ENCODE measurements at places on chromosomes 6 and 20.

DNA sequence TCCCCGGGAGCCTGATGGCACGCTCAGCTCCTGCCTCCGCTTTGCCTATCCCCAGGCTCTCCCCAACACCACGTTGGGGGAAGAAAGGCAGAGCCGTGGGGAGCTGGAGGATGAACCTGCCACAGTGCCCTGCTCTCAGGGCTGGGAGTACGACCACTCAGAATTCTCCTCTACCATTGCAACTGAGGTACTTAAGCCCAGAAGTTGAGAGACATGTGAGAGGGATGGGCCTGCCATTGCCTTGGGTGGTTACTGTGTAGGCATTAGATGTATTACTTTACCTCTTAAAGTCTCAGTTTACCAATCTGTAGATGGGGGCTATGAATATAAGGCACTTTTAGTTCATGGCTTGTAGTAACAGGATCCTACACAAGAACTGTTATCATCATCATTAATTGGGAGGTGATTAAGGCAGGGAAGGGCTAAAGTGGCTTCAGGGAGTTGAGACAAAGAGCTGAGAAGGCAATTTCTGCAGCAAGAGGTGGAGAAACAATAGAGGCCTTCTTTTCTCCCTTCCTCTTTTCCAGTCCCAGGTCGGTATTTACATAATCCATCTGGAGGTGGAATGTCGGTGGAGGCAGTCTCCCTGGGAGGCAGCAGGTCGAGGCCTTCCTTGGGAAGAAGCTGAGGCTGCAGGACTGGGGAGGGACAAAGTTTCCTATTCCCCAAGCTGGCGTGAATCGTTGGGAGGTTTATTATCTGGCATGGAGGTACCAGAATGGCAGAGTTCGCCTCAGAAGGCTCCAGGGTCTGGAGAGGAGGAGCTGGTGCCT lies 691 bp downstream of the SLC22A7 start:
- no peak for DNase-seq

DNA sequence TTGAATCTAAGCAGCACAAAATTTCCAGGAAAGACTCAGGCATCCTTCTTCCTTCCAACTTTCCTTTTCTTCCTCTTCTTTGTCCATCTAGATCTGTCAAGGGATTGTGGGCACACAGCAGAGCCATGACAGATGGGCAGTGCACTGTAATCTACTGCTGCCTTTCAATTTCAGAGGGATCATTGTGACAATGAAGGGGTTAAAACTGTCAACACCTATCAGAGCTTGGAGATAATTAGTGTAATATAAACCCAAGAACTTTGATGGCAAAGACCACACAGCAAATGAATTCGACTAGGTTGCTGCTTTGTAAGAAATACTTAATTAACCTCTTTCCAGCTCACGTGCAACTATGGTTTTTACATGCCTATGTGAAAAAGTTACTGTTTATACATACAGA lies 55.0 kb downstream of the SAMD5 start:
- DNase-seq: no peak

- DNase-seq: no peak
These were observed 1274.9 kb upstream of the GJE1 start for GRCh38 chr6:140857739-140858380.

- no peak for DNase-seq
These were observed 89.2 kb downstream of the TXNDC5 start for GRCh38 chr6:7821426-7821825.

DNA sequence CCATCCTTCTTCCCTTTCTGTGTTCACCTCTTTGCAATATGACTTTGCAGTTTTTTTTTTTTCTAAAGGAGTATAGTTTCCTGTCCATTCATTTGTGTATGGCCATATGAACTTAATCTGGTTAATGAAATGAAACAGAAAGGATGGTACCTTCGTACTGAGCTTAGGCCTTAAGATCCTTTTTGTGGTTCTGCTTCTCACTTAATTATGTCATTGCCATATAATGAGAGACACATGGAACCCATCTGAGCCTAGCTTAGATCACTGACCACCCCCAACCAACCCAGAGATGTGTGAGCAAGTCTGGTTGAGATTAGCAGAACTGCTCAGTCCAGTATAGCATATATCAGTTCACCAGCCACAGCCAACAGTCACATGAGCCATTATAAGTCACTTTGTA lies 1179.6 kb downstream of the HACE1 start:
- no peak for DNase-seq

GRCh38 chr6:141988954-141989705 lies 143.6 kb upstream of the GJE1 start:
- no peak for DNase-seq

DNA sequence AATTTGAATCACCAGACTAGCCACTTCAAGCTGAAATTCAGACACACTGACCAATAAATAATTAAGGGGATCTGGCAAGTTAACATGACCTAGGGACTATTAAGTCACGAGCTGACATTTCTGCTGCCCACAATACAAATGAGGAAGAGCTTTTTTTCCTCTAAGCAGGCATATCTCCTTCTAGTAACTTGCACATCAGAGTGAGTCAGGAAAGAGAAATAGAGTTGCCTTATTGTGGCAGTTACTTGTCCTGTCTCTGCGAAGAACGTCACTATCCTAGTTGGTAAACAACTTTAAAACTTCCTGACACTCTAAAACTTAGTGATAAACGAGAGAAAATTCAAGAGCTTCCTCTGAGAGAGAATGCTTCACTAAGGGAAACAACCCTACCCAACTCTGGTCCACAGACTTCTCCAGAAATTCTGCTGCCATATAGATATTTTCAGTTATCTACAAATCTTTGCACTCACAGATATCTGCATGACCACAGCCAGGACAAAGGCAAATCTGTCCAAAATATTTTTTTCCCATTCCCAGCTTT lies 4.2 kb downstream of the PLA2G7 start:
- DNase-seq: no peak

DNA sequence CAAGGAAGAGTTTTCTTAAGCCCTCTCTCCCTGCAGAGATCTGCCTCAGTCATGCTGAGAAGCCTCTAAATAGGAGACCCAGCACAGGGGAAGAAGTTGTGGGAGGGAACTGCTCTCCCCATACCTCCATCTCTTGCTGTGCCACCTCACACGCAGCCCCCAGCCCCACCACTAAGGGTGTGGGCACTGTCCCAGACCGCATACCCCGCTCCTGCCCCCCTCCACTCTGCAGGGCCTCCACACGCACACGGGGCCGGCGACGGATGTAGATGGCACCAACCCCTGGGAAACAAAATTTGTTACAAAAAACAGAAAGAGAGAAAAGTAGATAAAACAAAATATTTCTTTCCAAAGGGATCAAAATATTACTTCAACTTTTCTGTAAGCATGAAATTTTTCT lies 10.2 kb upstream of the CPNE1 start:
- no peak for DNase-seq

DNA sequence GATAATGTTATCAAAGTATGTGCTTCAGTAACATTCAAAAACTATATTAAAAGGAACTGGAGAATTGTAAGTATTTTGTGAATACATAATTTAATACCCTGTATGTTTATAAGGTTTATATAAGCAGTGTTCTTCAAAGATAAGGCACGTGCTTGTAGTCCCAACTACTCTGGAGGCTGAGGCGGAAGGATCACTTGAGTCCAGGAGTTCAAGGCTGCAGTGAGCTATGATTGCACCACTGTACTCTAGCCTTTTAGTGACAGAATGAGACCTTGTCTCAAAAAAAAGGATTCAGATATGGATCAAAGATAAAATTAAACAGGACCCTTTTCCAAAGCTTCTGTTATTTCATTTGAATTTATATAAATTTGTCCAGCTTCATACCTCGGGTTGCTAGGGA lies 17.2 kb downstream of the CSE1L start:
- no peak for DNase-seq

DNA sequence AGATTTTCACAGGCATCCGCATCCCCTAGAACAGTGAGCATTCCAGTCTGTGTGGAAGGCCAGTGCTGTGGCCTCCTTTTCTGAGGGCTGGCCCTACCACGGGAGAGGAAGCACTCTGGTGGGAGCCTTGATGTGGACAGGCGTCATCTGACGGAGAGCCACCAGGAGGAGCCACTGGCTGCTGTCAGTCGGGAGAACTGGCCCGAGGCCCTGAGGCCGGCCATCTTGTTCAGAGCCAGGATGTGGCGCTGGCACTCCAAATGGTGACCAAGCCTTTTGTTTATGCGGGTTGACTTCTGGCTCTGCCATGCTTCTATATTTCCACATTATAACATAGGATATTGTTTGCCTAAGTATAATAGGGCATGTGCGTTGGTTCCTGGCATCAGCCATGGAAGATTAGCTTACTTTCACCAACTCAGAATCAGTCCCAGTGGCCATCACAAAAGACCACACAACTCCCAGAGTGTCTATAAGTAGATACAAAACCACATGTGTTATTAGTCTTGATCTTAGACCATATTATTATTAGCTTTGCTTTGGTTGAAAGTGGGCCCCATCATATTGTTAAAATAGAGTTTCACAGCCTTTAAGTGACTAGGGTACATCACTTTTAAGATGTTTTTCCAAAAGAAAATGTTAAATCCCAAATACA lies 273.9 kb upstream of the TAB2 start:
- DNase-seq: no peak

DNA sequence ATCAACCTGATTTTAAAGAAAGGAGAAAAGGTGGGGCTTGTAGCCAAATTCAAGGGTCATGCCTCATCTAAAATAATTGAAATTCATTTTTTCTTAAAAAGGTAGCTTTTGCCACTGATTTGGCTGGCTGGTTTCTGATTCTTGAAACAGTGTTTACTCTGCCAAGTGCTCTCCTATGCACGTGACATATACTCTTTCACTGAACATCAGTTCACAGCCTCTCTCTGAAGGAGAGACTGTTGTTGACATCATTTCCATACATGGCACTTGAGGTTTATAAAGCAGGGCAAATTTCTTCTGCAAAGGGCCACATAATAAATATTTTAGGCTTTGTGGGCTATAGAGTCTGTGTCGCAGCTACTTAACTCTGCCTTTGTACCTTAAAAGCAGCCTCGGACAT lies 40.4 kb upstream of the DOK5 start:
- DNase-seq: no peak

- DNase-seq: peak; percentile 72
These were observed 22.7 kb upstream of the TMEM181 start for GRCh38 chr6:158536891-158537798.

GRCh38 chr6:112330071-112330878 lies 16.9 kb upstream of the RFPL4B start:
- no peak for DNase-seq

DNA sequence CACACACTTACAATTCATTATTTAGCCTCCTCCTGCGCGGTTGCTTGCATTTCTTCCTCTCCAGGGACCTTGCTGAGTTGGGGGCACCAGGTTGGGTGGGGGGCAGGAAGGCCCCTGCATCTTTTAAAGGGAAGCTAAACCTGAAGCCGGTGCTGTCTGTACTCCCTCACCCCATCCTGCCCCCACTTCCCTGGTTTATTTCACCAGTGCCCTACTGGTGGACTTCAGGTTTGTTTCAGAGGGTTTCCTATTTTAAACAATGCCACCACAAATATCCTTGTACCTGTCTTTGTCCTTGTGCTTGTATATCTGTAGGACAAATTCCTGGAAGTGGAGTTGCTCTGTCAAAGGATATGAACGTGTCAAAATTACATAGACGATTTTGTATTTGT lies 21.0 kb downstream of the PTK7 start:
- DNase-seq: no peak

DNA sequence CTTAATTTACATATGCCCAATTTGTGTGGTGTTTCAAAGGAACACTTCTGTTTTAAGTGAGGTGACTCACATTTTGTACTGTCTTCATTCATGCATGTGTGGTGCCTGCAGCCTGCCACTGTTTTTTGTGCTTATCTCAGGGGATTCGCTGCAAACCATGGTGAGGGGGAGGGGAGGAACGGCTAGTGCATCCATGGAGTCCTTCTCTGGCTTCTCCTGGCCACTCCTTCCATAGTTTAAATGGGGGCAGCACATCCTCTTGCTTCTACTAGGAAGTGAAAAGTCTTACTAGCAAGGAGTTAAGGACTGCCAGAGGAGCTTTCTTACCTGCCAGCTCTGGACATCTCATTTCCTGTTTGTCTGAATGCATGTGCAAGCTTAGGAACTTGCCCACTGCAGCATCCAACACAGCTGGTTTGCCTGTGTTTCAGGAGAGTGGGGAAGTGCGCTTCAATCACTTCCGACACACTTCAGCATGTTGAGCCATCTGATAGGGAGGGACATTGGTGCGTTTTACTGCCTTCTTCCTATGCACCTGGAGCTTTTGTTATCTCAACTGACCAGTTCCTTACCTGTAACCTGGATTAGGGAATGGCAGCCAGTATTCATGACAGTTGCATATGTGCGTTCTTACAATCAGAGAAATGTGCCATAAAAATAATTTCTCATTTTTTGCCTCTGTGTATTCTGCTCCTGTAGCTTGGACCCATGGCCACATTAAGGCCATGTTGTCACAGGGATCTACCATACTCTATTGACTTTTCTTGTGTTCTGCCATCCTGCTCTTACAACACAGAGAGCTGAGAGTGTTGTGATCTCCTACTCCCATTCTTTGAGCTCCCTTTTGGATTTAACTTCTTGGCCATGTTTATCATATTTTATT lies 211.3 kb downstream of the ARID1B start:
- DNase-seq: no peak

- no peak for DNase-seq
These were observed 21.3 kb downstream of the TRMT6 start for GRCh38 chr20:5928836-5929715.

DNA sequence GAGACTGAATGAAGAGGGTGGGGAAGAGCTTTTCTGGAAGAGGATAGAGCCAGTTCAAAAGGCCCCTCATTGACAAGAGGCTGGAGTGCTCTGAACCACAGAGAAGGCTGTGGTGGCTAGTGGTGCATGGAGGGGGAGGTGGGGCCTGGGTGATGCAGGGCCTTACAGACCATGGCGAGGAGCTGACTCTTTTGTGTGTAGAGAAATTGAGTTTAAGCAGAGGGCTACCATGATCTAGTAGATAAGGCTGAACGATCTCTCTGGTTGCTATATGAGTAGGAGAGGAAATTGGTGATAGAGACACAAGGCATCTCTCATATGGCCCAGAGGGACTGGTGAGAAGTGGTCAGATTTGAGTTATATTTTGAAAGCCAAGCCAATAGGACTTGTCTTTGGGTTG lies 137.6 kb downstream of the UST start:
- no peak for DNase-seq

DNA sequence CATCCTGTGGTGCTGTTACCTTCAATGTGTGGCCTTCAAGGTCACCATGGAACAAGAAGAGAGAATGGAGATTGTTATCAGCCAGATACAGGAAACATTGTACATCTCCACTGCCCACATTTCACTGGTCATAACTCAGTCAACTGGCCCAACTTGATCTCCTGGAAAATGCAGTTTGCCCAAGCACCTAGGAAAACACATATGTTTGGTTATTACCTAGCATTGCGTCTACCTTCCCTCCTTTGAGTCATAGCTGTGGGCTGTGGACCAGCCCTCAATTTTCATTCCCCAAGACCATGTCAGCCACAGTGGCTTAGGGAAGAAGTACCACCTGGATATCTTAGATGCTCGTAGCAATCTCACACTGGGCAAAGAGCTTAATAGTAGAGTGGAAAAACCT lies 513.4 kb downstream of the KIF16B start:
- no peak for DNase-seq

GRCh38 chr6:141056945-141057625 lies 1075.6 kb upstream of the GJE1 start:
- no peak for DNase-seq

- DNase-seq: no peak
These were observed 8.0 kb upstream of the SLC17A3 start for GRCh38 chr6:25882051-25882496.

- DNase-seq: no peak
These were observed 114.3 kb downstream of the DST start for GRCh38 chr6:56528412-56528841.

- DNase-seq: no peak
These were observed 256.8 kb downstream of the SYNE1 start for GRCh38 chr6:152380351-152380767.
